NCI-H1092 treated with DMSO at 0.1 percent for 48 hours (cell line): ENCODE measurements at places on chromosomes 6 and 20.
A peak's percentile ranks its signal among the peaks of the same experiment; 100 is the strongest.

DNA sequence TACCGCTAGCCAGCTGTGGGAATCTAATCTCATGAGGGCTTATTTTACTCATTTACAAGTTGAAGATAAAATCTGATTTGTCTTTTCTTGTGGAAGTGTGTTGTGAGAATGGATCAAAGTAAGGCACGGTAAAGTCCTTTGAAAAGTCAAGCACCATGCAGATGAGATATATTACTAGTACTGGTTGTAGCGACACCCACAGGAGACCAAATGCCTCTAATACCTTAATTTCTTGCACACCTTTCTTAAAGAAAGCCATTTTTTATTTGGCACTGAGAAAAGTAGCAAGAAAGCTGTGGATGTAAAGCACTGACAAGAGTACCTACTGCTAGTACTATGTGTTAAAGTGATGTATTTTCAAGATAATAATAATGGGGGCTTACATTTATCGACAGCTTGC is 191.0 kb upstream of the MMS22L start:
- no peak for DNase-seq

GRCh38 chr6:47890326-47890875 is 108.6 kb downstream of the OPN5 start:
- no peak for DNase-seq

DNA sequence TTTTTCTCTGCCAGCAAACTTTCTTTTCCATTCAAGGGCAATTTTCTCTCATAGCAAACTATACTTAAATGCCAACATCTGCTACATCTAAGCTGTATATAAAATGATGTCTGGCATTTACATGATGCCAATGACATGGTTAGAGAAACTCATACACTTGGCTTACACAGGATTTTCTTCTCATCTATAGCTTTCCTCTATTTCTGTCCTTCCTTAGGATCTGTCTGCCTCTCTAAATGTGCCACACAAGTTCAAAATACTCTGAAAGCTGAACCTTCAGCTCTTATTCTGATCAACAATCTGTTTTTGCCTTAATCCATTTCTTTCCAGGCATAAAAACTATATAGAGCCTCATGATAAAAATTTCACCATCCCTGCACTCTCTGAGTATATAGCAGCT is 290.9 kb upstream of the RNF217 start:
- peak; percentile 44 for DNase-seq

DNA sequence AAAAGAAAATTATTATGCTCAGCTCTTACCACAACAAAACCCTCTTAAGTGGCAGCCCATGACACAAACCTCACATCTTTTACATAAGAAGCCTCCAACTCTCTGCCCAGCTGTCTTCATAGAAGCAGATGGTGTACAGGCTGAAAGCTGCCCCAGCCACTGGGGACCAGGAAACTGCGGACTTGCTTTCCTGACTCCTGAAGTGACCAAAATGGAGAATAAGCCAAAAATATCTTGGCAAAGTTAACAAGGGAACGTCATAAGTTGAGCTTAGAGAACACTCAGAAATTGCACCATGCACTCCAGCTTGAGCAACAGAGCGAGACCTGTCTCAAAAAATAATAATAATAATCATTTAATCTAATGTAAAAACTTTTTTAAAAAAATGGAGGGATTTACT is 160.3 kb upstream of the CDYL start:
- no peak for DNase-seq

DNA sequence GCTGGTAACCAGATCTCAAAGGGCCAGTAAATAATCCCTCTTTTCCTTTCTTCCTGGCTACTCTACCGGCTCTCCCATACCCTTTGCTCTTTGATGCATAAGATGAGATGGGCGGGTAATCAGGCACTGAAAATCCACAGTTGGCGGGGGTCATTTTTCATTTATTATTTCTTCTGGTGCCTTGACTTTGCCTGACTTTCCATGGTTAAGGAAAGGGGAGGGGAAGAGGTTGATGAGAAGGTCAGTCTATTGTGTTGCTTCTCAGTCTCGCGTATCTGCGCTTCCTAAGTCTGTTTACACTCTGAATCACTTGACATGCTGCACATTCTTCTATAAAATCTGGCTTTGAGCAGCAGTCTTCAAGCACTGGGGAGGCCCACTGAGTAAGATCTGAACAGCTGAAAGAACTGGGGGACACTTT is 121.1 kb upstream of the HDGFL1 start:
- DNase-seq, result no peak

DNA sequence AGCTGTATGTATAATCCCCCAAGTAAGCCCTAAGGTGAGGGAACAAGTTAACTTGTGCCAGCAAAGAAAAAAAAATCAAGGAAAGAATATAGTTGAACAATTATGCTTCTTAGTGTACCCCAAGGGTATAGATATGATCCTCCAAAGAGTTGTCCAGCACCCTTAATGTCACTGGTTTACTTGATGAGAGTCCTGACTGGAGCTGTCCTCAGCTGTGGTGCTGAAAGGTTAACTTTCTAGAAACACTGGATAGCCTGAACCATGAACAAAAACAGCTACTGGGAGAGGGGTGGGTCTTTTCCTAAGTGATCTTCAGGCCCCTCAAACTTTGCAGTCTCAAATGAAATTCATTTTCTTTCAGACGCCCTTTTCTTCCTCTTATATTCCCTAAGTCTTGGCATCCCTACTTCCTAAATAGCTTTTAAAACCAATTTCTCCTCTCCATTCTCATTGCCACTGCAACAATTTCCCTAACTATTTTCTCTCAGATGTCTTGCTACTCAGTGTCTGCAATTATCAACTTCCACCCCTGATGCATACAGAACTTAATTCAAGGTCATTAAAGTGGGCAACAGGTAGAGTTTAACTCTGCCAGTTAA is 83.5 kb upstream of the PROKR2 start:
- DNase-seq, result no peak

DNA sequence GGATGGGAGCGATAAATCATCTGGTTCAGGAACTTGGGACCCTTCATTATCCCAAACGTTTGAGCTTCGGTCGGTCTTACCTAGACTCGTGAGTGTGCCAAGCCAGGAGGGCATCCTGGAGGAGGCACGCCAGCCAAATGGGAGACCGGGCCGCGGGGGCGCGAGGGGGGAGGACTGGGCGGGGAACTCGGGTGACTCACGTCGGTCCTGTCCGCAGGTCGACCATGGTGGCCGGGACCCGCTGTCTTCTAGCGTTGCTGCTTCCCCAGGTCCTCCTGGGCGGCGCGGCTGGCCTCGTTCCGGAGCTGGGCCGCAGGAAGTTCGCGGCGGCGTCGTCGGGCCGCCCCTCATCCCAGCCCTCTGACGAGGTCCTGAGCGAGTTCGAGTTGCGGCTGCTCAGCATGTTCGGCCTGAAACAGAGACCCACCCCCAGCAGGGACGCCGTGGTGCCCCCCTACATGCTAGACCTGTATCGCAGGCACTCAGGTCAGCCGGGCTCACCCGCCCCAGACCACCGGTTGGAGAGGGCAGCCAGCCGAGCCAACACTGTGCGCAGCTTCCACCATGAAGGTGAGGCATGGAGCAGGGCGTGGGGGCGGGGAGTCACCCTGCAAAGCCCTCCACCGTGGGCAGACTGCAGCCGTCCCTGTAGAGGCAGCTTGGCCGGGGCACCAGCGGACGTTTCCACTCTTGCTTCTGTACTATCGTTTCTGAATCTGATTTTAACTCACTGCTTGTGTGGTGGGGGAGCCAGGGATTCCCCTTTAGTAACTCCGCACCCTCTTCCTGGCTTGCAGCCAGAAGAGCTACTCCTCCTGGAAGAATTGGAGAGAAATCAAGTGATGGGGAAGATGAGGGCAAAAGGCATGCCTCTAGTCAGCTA is 2.7 kb downstream of the BMP2 start:
- no peak for DNase-seq

DNA sequence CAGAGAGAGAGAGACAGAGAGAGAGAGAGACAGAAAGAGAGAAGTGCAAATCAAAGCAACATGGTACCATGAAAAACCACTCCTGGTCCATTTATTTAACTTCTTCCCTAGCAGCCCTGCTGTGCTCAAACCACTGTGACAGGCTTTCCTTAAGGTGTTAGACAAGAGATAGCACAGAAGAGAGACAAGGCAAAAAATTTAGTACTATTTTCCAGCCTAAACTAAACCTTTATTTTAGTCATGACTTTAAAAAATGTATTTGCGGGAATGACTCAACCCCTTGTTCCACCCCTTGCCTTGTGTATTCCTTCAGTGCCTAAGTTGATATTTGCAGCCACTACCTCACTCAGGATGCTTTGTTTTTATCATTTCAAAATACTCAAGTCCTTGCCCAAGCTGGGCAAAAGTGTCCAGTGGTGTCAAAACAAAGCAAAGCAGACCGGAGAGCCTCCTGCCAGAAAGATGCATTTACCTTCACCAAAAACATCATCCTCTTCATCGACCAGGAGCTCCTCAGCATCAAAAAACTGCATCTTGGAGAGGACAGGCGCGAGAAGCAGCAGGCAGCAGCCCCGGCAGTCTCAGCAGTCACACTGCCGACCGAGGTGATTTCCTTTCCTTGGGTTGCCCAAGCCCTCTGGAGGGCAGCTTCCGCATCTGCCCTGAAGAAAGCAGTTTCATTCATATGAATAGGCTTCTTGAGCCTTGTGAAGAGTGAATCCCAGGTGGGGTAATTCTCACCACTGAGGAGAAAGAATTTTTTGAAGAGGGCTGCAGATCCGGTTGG is at the start of gene RIPOR2:
RIPOR2 (minus strand) TSS at position 595 of the 787 bp plus-strand sequence; CDS start at position 533, 62 bp downstream.
- no peak for DNase-seq

- no peak for DNase-seq
Observed at GRCh38 chr20:51469046-51469445, 73.5 kb downstream of the NFATC2 start.
